ENCODE measurements at places on chromosomes 5 and 9. TPM values are rescaled to one million over a fixed set of nuclear protein-coding genes. Genes with fewer than 3 reads are reported as not detected.

The PIP5KL1 gene
- 2.6 TPM for total RNA-seq

GRCh38 chr9:83304686-83305085, 233.5 kb downstream of the FRMD3 start:
- no peak overlapping the region for H3K4me3 ChIP-seq
- peaks cover 8% of the 10 kb centered on the region for H3K4me1 ChIP-seq
- H3K27me3 ChIP-seq, result no peaks in the 10 kb centered on the region
- no peak overlapping the region for H3K27ac ChIP-seq
- H3K36me3 ChIP-seq, result no peaks in the 10 kb centered on the region

DNA sequence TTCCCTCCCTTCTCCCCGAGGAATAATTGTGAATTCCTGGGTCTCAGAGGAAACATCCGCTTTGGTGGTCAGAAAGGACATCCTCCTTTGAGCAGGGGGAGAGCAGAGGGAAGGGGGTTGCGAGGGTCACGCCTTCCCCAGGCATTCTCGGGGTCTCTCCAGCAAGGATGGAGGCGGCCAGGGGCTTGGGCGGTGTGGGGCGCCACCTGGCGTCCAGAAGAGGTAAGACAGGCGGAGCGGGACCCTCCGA, 129.1 kb downstream of the KCNIP1 start:
- H3K27ac ChIP-seq, result no peak overlapping the region
- H3K27me3 ChIP-seq, result peaks cover 16% of the 10 kb centered on the region

GRCh38 chr5:104061707-104062106, 499.1 kb upstream of the NUDT12 start:
- no peak overlapping the region for H3K27ac ChIP-seq
- H3K27me3 ChIP-seq, result no peaks in the 10 kb centered on the region
- no peaks in the 10 kb centered on the region for H3K36me3 ChIP-seq
- ATAC-seq, result no peak
- no peak overlapping the region for H3K4me3 ChIP-seq

The GPR151 gene
- total RNA-seq, result not detected

GRCh38 chr5:43073597-43074546, 33.8 kb upstream of the ANXA2R start:
- H3K36me3 ChIP-seq, result peaks cover 40% of the 10 kb centered on the region
- peaks cover 24% of the 10 kb centered on the region for H3K4me1 ChIP-seq
- H3K27ac ChIP-seq, result peak overlapping the region; percentile 74
- peak; percentile 70 for ATAC-seq
- H3K4me3 ChIP-seq, result peak overlapping the region; percentile 8

GRCh38 chr9:85420750-85421149, 321.0 kb downstream of the AGTPBP1 start:
- peaks cover 8% of the 10 kb centered on the region for H3K27me3 ChIP-seq
- H3K4me3 ChIP-seq, result no peak overlapping the region
- H3K27ac ChIP-seq, result no peak overlapping the region
- peaks cover 10% of the 10 kb centered on the region for H3K4me1 ChIP-seq
- ATAC-seq, result no peak
- H3K36me3 ChIP-seq, result no peaks in the 10 kb centered on the region

GRCh38 chr5:167730121-167730520, 561.3 kb upstream of the WWC1 start:
- no peak overlapping the region for H3K4me3 ChIP-seq
- H3K36me3 ChIP-seq, result no peaks in the 10 kb centered on the region
- ATAC-seq, result peak; percentile 80
- H3K27me3 ChIP-seq, result no peaks in the 10 kb centered on the region

DNA sequence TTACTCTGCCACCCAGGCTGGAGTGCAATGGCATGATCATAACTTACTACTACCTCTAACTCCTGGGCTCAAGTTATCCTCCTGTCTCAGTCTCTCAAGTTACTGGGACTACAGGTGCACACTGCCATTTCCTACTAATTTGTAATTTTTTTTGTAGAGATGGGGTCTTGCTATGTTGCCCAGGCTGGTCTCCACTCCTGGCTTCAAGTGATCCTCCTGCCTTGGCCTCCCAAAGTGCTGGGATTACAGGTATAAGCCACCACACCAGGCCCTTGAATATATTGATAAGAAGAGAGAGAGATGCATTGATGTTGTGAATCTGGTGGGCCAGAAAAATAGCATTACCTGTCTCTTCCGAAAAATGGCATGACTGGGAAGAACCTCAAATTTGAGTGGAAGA, 21.0 kb upstream of the RCL1 start:
- H3K27ac ChIP-seq, result no peak overlapping the region
- no peak for ATAC-seq
- no peaks in the 10 kb centered on the region for H3K36me3 ChIP-seq
- no peaks in the 10 kb centered on the region for H3K4me1 ChIP-seq
- H3K27me3 ChIP-seq, result no peaks in the 10 kb centered on the region

The PAM gene
- total RNA-seq, result 66.5 TPM

The ARID3C gene
- total RNA-seq, result 0.42 TPM

Measured in activated T-helper 17 cell treated with anti-CD3 and anti-CD28 coated beads, Interleukin-2, amount 50 U/mL, for 72 hours (primary cell).